H9 (cell line): ENCODE measurements at places on chromosomes 13 and 19. TPM values are rescaled to one million over a fixed set of nuclear protein-coding genes. Genes with fewer than 3 reads are reported as not detected.

Gene UBL5
- 393 and 405 TPM in 2 replicates for total RNA-seq

Gene RUBCNL
- total RNA-seq: 0.94 and 1.4 TPM in 2 replicates

Gene C5AR1
- 1.8 TPM in 2 replicates for total RNA-seq

Gene ZNF302
- 22.4 and 23.3 TPM in 2 replicates for total RNA-seq

Gene ZNF730
- total RNA-seq: 19.7 and 21.4 TPM in 2 replicates

Gene TARM1
- not detected in 2 replicates for total RNA-seq

Gene ATP8A2
- total RNA-seq: 16.3 and 18.2 TPM in 2 replicates

Gene DLL3
- total RNA-seq: 2.4 and 2.5 TPM in 2 replicates

Gene ZNF850
- total RNA-seq: 23.9 and 25.1 TPM in 2 replicates

Gene AMER2
- total RNA-seq: 0.02 and 0.04 TPM in 2 replicates

Gene SPRED3
- 11.5 and 16.4 TPM in 2 replicates for total RNA-seq

Gene ATCAY
- total RNA-seq: 12.2 and 13.9 TPM in 2 replicates

Gene FAM216B
- not detected in 2 replicates for total RNA-seq

Gene FARP1
- total RNA-seq: 95.9 and 97.4 TPM in 2 replicates

Gene DCT
- not detected in 2 replicates for total RNA-seq

Gene KIR3DL1
- not detected in 2 replicates for total RNA-seq

Gene SPRY2
- 55.4 and 56.4 TPM in 2 replicates for total RNA-seq

Gene PRKCSH
- 431 and 437 TPM in 2 replicates for total RNA-seq

Gene KIR2DL4
- not detected in 2 replicates for total RNA-seq

Gene SERTAD3
- 30.9 and 32.2 TPM in 2 replicates for total RNA-seq

Gene ADGRE3
- total RNA-seq: not detected in 2 replicates

Gene PSG1
- total RNA-seq: not detected in 2 replicates

Gene NOTCH3
- 164 and 165 TPM in 2 replicates for total RNA-seq

Gene SYT5
- 3.0 and 4.5 TPM in 2 replicates for total RNA-seq

Gene NANOS3
- total RNA-seq: not detected in 2 replicates

Gene MYCBP2
- total RNA-seq: 26.7 and 32.0 TPM in 2 replicates

Gene STOML3
- total RNA-seq: not detected in 2 replicates

Gene HSH2D
- total RNA-seq: 1.8 and 2.3 TPM in 2 replicates

Gene HSD17B14
- 11.2 and 11.6 TPM in 2 replicates for total RNA-seq

Gene CGB3
- 0.46 TPM in 1 of 2 replicates, not detected in the other for total RNA-seq

Gene IRF3
- total RNA-seq: 185 and 205 TPM in 2 replicates

Gene ZNF433
- 1.9 and 2.4 TPM in 2 replicates for total RNA-seq

Gene ITGBL1
- 0.04 TPM in 1 of 2 replicates, not detected in the other for total RNA-seq

Gene ADGRE1
- total RNA-seq: not detected in 2 replicates

Gene SHD
- 2.7 and 4.4 TPM in 2 replicates for total RNA-seq

Gene ZIK1
- total RNA-seq: 27.8 and 28.1 TPM in 2 replicates

Gene KLK11
- not detected in 2 replicates for total RNA-seq

Gene ZNF534
- total RNA-seq: not detected in 2 replicates

Gene BICRA
- 26.8 and 29.3 TPM in 2 replicates for total RNA-seq

Gene ZNF667
- not detected in 2 replicates for total RNA-seq

Gene DEDD2
- 32.3 and 33.2 TPM in 2 replicates for total RNA-seq

Gene CYP2A7
- not detected in 2 replicates for total RNA-seq
